ENCODE measurements at places on chromosomes 11 and 22.

DNA sequence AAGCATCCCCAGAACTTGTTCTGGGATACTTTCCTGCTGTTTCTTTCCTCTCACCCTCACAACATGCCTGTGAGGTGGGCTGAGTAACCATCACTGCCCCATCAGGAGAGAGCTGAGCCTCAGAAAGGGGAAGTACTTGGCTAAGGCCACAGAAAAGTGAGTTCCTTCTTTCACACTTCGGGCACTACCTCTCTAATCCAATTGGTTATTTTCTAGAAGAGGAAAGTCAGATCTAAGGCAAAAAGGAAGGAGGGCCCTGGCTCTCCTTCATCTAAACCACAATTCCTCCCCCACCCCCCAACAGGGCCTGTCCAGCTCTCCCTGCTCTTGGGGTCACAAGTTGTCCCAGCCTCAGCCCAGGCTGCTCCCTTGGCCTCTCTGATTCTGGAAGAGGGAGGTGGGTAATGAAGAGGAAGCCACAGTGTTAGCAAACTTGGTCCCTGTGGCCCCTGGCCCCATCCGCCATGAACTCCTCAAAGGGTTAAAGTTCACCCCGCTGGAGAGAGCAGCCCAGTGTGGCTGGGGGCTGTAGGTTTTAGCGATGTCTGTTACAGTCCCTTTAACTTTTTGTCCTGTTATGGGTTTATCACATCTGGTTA, 34.0 kb downstream of the SLC22A12 start:
- DNase-seq: no peak

DNA sequence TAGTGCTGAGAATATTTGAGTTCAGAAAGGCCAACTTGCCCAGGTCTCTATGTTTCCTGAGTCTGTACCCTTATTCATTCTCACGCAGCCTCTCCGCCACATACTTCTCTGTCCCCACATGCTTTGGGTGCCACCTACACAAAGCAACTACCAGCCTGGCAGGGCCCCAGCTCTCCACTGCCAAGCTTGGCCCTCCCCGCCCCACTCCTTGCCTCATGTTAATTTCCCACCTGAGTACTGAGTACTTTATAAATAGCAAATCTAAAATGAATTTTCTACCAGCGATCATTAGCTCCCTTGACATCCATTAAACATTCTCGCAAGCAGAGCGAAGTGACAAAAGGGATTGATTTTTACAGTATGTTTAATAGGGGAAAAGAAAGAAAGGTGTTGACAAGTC, 20.8 kb downstream of the NTM start:
- DNase-seq: no peak

GRCh38 chr22:50306753-50307749, at the start of gene PLXNB2:
Gene PLXNB2, minus strand, starts transcription at chr22:50307646. Its CDS starts 17,062 bp downstream, at chr22:50290584.
- no peak for DNase-seq

DNA sequence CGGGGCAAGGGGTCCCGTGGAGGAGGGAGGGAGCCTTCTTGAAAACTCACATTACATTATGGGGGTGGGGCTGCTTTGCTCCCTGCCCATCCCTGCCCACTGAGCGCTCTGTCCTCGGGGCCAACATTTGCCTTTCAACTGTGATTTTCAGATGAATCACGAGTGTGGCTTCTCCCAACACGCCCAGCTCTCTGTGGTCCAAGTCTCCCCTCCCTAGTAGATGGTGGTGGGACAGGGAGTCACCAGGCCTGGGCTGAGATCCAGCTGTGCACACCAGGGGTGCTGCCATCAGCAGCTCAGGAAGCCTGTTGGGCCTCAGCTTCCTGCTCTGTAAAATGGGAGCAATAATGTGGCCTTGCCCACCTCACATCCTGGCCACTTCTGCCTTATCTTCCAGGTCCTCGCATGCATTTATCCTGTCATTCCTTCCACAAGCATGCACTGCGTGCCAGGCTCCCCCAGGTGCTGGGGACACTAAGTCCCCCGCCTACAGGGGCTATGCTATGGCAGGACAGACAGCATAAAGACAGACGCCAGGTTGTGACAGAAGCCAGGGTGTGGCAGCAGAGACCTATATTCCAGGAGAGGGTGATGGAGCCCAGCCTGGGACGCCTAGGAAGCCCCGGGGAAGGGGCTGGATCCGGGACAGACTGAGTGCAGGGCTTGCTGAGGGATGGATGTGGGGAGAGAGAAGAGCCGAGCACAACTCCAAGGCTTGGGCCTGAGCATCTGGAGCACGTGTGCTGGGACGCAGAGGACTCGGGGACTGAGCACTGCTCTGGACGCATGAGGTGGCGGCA, 30.5 kb downstream of the NFAM1 start:
- no peak for DNase-seq

DNA sequence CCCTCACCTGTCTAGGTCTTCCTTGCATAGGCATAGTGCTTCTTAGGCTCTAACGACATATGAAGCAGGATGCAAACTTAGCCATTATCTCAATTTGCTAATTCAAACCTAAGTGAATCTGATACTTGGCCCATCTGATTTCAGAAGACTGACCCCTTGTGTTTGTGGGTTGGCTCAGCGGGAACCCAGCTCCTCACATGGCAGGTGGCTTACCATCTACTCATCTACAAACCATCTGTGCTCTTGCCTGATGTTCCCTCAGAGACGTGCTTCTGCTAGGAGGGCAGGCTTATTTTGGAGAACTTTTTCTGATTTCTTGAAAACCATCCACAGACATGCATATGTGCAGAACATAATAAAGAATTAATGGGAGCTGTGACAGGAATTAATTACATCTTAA, 15.2 kb downstream of the ELMOD1 start:
- no peak for DNase-seq

GRCh38 chr22:44117746-44118145, 63.0 kb upstream of the PARVG start:
- no peak for DNase-seq

GRCh38 chr11:105399511-105399910, 210.4 kb upstream of the GRIA4 start:
- no peak for DNase-seq

GRCh38 chr11:130071211-130071712, 1.6 kb downstream of the APLP2 start:
- no peak for DNase-seq

DNA sequence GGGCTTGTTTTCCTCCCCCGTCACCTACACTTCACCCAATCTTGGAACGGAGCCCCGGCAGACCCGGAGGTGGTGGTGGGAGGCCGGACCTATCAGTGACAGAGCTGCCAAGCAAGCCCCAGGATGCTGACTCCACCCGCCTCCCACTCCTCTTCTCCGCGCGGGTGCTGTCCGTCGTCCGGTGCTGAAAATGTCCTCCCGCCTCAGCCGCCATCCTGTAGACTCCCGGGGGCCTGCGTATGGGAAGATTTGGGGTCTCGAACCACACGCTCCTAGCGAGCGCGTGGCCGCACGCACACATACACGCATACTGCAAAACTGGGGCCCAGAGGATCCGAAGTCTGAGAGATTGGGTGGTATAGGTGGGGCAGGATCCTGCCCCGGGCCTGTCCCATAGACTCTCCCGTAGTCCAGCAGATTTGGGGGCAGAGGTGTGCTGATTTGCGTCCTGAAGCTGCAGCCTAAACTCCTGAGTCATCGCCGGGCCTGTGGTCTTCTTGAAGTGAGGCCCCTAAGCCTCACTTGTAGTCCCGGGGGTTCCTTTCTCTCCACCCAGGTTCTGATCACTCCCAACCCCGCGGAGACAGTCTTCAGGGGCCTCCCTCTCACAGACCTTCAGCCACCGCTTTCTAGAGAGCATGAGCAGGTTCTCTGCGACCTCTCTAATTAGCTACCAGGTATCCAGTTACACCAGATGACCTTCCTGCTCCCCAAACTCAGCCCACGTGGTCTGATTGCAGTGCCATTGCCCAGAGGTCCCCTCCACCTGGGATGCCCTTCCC, 796 bp upstream of the YIF1A start:
- DNase-seq: peak; percentile 88

- no peak for DNase-seq
Observed at GRCh38 chr22:17787241-17787640, 13.0 kb upstream of the BID start.

DNA sequence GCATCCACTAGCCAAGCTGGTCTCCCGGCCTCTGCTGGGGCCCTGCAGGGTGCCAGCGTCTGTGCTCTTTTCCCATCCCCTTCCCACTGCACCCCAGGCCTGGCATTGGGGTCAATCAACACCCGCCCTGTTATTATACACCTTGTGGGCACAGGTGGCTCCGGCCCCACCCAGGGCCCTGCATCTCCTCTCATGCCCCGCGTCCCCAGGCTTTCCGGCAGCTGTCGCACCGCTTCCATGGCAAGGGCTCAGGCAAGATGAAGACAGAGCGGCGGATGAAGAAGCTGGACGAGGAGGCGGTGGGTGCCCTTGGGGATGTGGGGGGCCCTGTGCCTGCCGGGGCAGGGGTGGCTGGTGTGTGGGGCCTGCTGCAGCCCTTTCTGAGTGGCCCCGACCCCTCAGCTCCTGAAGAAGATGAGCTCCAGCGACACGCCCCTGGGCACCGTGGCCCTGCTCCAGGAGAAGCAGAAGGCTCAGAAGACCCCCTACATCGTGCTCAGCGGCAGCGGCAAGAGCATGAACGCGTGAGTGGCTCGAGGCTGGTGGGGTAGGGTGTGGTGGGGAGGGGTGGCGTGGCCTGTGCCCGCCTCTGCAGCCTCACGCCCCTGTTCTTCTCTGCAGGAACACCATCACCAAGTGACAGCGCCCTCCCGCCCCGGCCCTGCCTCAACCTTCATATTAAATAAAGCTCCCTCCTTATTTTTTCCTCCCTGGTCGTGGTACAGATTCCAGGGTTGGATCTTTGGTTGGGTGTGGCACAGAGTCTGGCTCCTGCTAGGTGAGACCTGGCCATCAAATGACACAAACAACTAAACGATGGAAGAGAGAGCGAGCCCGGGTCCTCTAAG, 17.1 kb downstream of the SART1 start:
- no peak for DNase-seq

DNA sequence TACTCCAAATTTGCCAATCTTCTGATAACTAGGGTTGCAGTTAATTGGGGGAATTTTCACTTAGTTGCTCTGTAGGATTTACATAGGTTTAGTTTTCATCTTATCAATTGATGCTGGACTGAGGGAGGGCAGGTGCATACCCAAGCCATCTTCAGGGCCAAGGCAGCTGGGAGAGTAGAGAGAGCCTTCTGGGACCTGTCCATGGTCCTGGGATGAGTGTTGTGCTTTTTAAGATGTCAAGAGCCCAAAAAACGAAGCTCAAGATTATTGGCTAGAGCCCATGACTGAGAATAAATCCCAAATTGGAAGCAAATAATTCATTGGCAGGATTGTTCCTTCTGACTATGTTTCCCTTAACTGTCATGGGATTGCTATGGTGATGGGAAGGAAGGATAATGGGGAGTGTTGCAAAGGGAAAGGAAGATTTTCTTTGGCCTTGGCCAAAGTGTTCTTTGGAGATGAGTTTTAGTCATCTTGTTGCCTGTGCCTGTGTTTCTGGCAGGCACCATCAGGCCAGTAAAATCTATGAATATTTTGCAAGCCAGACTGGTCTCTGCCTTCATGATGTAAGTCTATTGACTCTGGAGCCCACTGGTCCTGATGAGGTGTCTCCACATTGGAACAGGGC, 4.5 kb downstream of the SLC22A6 start:
- DNase-seq: no peak

DNA sequence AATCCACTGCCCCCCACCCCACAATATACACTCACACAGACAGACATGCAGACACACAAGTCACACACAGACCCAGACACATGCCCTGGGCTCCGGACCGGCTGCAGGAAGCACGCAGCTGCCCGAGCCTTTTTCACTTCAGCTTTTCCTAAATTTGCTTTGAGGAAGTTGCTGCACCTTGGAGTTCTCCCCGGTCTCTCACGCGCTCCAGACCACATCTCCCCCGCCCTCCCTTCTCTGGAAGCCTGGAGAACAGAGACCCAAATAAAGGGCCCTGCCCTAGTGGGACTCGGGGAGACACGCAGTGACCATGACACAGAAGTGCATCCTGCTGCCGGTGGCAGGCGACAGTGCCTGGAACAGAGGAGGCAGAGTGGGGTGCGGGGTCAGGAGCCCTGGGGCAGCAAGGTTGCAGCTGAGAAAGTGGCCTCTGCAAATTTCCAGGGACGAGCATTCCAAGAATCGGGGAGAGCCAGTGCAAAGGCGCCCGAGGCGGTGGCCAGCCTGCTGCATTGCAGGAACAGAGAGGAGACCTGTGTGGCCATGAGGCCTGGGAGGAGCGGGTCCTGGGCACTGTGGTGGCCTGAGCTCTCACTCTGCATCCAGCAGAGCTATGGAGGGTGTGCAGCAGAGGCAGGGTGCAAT, 19.1 kb downstream of the RPL3 start:
- no peak for DNase-seq

DNA sequence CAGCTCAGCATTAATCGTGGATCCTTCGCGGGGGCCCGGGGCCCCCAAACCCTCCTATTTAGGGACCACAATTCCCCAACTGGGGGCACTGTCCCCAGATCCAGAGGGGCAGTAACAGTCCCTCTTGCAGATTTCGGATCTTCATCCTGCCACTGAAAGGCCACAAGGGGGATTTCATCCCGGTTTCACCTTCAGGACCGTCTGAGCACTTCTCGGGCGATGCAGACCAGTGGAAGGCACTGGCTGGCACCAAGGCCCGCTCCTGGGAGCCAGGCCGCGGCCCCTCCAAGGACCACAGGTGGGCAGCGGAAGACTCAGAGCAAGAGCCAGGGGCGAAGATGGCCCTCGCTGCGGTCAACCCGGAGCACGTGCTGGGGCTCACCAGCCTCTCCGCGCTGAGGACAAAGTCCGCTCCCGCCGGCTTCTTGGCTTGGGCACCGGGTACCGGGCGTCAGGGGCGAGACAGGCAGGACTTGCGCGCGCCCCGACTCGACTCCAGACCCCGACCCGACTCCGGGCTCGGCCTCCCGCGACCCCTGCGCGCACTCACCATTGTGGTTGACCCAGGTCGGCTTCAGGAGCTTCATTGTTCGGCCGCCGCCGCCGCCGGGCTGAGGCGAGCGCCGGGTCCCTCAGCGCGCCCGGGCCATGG, 517 bp downstream of the HIRA start:
- DNase-seq: no peak

DNA sequence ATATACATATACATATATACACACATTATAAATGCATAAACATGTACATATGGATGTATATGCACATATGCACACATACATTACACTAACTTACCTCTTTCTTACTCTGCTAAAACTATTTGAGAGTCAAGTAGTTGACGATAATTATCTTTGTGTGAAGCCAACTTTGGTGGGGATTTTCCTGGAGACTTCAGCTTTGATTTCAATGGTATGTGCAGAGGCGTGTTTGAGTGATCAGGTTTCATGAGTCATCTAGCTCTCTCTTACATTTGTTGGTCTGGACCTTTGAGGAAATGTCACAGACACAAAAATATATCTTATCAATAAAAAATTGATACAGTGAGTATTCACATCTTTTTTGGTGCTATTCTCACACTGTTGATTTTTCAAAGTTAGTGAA, 769.1 kb upstream of the LUZP2 start:
- no peak for DNase-seq

GRCh38 chr22:44180706-44181032, at the start of gene PARVG:
Gene PARVG, plus strand, starts transcription at chr22:44180925. Its CDS starts 2,405 bp downstream, at chr22:44183330.
- peak; percentile 44 for DNase-seq

DNA sequence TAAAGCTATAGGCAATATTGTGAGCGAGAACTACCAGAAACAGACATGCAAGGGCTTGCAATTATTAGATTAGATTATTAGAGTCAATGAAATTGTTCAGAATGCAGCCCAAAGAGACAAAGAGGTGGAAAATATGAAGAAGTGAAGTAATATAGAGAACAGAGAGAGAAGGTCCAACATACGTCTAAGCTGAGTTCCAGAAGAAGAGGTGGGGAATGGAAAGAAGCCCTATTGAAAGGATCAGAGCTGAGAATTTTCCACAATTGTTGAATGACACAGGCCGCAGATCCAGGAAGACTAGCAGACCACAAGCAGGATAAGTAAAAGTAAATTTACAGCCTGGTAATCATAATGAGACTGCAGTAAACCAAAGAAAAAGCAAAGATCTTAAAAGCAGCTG, 93.2 kb downstream of the EXT2 start:
- no peak for DNase-seq

Measured in stimulated activated CD4-positive, alpha-beta T cell treated with anti-CD3 and anti-CD28 coated beads, Interleukin-4, amount 100 ng/mL, for 24 hours (primary cell).